ENCODE measurements at places on chromosomes 1 and 21.
A peak's percentile ranks its signal among the peaks of the same experiment; 100 is the strongest.

DNA sequence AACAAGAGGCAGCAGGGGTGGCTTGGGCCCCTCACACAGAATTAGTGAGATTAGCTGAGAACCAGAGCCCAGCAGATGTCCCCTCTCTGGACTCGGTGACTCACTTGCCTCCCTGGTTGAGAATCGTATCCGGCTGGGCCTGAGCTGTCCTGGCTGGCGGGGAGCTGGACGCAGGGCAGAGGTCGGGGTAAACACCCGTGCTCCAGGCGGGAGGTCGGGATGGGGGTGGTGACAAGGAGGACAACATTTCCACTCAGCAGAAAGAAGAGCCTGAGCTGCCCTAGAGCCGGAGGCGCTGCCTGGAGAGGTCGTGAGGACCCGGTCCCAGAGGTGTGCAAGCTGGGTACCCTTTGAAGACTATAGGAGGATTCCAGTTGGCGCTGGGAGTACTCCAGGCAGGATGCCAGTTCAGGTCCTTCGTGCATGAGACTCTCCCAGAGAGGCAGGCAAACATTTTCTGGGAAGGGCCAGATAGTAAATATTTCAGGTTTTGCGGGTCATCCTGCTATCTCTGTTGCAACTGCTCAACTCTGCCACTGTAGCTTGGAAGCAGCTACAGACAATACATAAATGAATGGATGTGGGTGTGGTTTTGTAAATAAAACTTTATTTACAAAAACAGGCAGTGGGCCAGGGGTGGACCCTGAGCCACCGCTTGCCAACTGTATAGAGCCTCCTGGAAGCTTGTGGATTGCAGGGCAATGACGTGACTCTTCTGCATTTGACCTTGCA is 116.8 kb upstream of the WNT4 start:
- DNase-seq = no peak

GRCh38 chr1:201774224-201774982 is 54.6 kb upstream of the IPO9 start:
- DNase-seq = no peak

DNA sequence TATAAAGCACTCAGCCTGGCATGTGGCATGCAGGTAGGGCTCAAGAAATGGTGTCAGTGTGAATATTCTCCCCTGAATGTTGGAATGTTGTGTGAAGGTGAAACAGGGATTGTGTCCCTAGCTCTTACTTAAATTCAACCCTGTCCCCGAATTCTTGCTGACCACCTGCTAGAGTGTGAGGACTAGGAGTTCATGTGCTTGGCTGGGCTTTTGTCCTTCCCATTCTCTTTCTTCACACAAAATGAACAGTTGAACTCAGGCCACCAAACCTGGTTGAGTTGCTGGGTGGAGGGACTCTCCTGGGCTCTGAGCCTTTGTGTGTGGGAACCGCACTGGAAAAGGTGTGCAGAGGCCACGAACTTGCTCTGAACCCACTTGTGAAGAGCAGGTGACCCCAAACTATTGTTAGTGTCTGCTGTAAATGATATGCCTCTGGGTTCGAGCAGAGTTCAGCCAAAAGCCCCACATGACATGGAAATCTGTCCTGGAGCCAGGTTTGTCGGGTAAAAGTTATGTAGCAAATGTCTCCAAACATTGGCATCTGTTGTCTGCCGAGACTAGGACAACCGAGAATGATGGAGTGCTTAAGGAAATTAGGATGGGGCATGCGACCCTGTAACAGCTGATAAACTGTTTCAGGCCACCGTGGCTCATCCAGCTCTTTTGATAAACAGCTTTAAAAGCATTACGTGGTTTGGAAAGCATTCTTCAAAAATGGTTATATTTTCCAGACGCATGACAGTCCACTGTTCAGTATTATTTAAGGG is 144.2 kb downstream of the DHRS3 start:
- no peak for DNase-seq

DNA sequence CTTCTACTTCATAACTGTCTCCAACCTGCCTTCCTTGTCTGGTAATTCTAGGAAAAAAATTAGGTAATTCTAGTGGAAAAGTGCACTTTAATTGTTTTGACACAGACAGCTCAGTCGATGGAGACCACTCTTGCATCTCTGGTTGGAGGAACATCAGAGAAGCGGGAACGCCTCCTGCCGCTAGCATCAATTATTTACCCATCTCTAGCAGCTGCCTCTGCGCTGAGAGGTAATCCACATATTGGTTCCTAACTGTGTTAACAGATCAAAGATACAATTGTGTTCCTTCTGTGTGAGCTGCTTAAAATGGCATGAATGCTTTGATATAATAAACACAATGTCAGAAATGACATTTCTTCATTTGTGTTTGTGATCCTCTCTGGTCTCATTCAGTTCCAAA is 33.3 kb downstream of the C2CD2 start:
- DNase-seq = no peak

GRCh38 chr1:232381394-232382100 is 248.4 kb downstream of the SIPA1L2 start:
- no peak for DNase-seq

GRCh38 chr1:50972766-50973165 is 2.7 kb downstream of the CDKN2C start:
- no peak for DNase-seq

- DNase-seq = no peak
Observed at GRCh38 chr1:98969798-98970490, 34.7 kb downstream of the PLPPR5 start.

DNA sequence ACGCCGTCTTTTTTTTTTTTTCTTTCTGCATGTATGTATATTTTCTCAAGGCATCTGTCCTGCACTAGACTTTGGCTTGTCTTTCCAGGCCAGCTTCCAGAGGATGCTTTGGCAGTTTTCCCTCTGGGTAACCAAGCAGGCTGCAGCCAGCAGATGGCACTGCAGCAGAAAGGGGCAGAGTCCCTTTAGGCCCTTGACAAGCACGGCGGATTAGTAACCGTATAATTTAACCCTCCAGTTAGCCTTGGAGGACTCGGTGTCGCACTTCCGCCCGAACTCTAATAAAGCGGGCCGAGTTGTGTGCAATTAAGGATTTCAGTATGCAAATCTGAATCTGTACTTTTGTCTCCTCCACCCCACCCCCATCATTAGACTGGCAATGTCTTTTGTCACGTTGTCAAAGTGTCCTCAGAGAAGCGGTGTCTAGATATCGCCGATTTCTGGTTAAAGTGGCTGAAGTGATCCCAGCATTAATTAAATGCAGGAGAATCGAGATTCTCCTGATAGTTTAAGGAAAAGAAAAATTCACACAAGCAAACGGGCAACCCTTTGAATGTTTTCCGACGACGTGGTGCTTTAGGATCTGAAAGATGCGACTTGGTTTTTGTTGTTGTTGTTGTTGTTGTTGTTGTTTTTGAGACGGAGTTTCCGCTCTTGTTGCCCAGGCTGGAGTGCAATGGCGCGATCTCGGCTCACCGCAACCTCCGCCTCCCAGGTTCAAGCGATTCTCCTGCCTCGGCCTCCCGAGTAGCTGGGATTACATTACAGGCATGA is 1.1 kb upstream of the TMEM167B start:
- DNase-seq = peak; percentile 81

DNA sequence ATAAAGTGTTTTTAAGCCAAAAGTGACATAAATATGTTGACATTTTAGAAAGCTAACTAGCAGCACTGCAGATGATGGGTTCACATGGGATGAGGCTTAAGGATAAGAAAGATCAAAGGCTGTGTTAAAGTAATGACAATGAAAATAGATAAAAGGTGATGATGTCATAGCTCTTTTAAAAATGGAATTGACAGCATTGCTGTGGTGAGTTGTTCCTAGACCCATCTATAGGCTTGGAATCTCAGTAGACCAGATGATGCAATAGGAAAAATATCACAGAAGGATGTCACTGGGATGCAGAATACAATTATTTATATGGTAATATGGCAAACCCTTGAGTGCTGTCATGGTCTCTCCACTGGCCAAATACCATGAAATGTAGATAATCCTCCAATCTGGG is 286.0 kb downstream of the PLA2G4A start:
- no peak for DNase-seq

- peak; percentile 61 for DNase-seq
Observed at GRCh38 chr1:152035539-152036266, 1.1 kb downstream of the S100A11 start.

- no peak for DNase-seq
Observed at GRCh38 chr1:14934867-14935266, 218.7 kb upstream of the TMEM51 start.

DNA sequence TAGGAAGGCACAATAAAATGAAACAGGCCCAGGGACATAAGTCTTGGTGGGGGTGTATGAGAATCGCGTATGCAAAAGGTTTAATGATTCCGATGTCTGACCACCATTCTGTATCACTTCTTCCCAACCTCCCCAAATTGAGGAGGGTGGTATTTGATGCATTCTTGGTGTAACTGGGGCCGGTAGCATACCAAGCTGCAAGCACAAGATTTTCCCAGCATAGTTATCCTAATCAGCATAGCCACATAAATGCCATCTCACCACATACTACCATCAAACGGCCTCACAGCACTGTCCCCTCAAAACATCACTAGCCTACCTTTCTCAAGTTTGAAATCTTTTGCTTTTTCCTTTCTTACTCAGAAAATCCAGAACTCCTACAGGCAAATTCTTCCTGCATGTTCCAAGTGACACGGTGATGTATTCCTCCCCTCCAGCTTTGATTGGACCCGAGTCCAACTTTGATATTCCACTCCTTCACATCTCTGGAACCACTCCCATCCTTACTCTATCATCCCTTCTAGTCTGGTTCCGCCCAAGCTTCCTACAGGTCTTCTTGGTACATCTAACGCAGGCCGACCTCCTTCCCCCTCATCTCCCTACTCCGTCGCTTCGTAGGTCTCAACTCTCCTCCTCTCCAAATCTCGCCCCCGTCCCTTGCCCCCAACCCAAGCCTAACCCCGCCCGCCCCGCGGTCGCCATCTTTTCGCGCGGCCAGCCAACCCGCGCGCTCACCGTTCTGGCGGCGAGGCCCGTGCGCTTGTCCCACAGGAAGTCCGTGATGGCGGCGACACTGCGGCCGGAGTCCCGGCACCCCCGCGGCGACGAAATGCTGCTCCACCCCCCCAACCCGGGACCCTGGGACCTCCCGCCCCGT is 600 bp downstream of the CLK2 start:
- peak; percentile 81 for DNase-seq

DNA sequence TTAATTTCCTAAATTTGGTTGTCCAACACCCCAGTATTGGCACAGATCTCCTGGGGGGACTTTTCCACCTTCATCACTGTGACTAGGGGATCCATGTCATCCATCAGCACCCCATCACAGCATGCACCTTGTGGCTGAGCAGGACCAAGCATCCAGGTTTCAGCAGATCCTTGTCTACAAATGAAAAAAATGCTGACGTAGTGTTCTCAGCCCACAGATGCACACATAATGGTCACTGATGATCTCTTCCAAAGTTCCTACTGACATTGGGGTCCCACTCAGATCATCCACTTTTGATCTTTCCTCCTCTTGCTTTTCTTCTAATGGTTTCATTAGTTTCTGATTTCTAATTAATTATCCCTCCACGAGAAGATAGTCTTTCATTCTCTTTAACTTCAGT is 373.1 kb downstream of the TBX15 start:
- no peak for DNase-seq

DNA sequence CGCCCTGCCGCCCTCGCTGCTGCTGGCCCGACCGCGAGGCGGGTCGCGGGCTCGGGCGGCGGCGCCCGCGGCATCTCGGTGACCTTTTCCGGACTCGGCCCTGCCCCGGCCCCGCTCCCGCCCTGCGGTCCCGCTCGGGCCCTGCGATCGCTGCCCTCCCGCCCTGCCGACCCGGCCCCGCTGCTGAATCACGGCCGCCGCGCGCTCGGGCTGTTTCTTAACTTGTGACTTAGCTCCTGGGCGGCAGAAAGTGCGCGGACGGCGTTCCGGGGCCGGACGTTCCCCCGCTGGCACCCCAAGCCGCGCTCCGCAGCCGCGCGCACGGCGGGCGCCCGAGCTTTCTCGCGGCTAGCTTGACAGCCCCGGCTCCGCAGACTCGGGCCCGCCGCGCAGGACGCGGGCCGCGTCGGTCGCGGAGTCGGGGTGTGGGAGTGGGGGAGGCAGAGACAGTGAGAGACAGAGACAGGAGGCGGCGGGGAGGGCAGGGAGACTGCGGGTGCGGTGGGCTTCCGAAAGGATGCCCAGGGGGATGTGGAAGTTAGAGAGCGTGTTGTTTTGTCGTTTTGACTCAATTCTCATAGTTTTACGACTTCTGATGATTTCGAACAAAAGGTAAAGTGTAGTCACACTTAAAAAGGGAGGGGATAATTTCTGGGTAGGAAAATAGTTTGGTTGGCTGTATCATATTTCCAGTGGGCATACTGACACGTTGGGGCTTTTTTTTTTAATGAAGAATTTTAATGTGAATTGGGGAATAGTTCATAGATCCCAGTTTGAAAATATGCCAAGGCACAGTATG is 49.8 kb downstream of the PRDM2 start:
- DNase-seq = peak; percentile 68

DNA sequence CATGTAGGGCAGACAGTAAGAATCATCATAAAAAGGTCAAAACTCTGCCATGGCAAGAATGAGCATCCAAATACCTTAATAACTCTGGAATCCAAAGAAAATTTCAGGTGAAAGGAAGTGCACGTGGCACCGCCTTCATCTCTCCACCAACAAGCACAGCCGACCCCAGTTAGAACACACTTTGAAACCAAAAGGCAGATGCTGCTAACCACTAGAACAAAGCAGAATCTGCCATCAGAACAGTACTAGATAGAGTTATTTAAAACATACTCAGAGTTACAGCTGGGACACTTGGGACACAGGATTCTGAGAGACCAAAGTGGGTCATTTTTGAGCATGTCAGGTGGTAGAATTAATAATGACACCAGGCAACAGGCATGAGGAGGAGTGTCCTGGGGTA is 106.7 kb upstream of the SOD1 start:
- no peak for DNase-seq

DNA sequence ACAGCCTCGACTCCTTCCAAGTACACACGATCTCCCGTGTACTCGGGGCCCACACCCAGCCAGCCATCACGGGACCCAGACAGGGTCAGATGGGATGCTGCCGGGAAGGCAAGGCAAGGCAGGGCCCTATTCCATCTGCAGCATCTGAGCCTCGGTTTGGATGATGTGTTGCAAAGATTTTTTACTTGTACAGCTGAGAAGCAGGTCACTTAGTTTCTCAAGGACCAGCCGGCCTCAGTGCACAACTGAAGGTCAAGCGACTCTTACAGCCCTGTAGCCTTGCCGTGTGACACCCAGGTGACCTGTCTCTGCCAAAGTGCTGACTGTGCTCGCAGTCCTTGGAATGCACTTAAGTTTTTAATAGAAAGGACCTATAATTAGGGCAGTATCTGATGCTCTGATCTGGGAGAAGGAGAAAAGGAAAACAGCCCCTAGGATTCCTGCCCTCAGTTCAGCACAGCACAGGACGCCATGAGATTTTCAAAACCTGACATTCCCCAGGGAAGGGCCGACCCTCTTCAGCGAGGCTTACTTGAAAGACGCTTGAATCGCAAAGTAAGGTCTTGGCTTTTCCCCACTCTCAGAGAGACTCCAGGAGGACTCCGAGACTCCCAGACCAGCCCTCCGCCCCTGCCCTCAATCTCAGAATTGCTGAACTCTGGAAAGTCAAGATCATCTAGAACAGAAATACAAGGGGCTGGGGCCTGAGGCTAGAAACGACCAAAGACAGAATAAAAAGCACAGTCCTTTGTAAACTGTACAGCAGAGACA is 1.3 kb downstream of the GPR157 start:
- no peak for DNase-seq
